ENCODE measurements at places on chromosomes 6 and 20. TPM values are rescaled to one million over a fixed set of nuclear protein-coding genes. Genes with fewer than 3 reads are reported as not detected.

DNA sequence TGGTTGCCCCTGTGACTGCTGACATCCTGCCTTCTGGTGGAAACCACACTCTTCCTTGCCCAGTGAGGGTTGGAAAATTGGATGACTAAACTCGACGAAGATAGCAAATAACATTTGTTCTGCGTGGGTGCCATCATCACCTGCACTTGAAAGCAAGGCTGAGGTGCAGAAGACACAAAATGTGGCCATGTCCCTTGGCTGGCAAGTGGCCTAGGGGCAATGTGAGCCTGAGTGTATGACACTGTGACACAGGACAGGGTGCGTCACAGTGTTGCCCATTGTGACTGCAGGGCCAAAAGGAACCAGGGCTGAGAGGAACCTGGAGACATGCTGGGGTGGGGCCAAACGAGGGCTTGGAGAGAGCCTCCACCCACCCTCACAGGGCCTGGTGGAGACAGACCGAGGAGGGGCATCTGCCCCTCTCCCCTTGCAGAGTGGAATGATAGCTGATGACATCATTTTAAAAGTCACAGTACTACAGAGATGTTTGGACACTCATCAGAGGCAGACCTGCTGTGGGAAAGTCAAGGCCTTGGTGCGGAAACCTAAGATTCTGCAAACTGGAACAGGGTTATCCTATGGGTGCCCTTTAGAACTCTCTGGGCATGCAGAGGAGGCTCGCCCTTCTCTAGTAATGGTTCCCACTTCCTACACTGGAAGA, 12.8 kb upstream of the HLA-F start:
- no peaks in the 10 kb centered on the region for H3K36me3 ChIP-seq
- no peak overlapping the region for H3K4me3 ChIP-seq
- no peak overlapping the region for H3K27ac ChIP-seq
- H3K27me3 ChIP-seq = no peaks in the 10 kb centered on the region

DNA sequence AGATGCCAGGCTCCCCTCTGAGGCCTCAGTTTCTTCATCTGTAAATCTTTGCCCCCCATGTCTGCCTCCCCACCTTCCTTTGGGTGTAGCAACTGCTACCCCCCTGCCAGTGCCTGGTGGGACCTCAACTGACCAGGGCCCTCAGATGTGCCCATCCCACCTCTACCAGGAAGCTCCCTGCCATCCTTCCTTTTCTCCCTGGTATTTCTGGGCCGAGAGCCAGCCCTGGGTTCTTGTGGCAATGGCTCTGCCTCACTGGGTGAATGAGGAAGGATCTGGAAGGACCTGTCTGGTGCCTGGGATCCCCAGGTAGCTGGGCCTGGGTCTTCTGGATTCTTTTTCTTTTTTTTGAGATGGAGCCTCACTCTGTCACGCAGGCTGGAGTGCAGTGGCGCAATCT, 141.1 kb upstream of the RNF24 start:
- H3K4me3 ChIP-seq = no peak overlapping the region
- H3K27me3 ChIP-seq = no peaks in the 10 kb centered on the region
- H3K27ac ChIP-seq = no peak overlapping the region
- H3K4me1 ChIP-seq = no peaks in the 10 kb centered on the region
- H3K36me3 ChIP-seq = no peaks in the 10 kb centered on the region

DNA sequence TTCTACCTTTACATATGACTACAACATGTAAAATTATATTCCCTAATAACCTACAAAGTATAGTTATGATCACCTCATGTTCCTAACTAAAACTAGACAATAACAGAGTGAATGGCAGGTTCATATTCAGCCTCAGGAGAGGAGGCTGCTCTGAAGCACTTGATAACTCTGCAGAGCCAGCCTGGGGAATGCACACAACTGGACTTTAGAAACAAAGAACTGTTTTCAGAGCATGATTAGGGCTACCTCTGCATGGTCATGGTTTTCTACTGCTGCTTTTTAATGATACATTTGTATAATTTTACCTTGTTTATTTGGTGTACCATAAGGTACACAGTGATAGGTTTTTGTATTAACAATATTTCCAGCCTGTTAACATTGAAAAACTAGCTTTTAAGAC, 50.3 kb downstream of the TRPC4AP start:
- no peak overlapping the region for H3K27ac ChIP-seq
- no peaks in the 10 kb centered on the region for H3K27me3 ChIP-seq
- H3K36me3 ChIP-seq = no peaks in the 10 kb centered on the region
- no peak for DNase-seq

- no peaks in the 10 kb centered on the region for H3K27me3 ChIP-seq
- DNase-seq = no peak
- H3K27ac ChIP-seq = no peak overlapping the region
- no peaks in the 10 kb centered on the region for H3K4me1 ChIP-seq
- no peaks in the 10 kb centered on the region for H3K36me3 ChIP-seq
- H3K4me3 ChIP-seq = no peak overlapping the region
Measured at GRCh38 chr20:52429029-52429428, 237.4 kb upstream of the ZFP64 start.

DNA sequence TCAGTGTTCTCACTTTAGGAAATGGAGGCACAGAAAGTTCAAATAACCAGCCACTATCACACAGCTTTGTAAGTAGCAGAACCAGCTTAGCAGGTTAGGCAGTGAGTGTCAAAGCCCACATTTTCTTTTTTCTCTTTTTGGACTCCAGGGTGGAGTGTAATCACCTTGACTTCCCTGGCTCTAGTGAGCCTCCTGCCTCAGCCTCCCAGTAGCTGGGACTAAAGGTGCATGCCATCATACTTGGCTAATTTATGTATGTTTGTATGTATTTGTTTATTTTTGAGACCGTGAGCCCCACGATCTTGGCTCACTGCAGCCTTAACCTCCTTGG, 7.8 kb upstream of the NCOA3 start:
- no peak overlapping the region for H3K4me3 ChIP-seq
- H3K27ac ChIP-seq = peak overlapping the region; percentile 82
- H3K27me3 ChIP-seq = no peaks in the 10 kb centered on the region
- H3K36me3 ChIP-seq = no peaks in the 10 kb centered on the region

GRCh38 chr6:35018746-35019145, 122.4 kb downstream of the TCP11 start:
- no peaks in the 10 kb centered on the region for H3K27me3 ChIP-seq
- no peaks in the 10 kb centered on the region for H3K36me3 ChIP-seq
- H3K4me3 ChIP-seq = peak overlapping the region; percentile 41
- no peak for DNase-seq
- H3K4me1 ChIP-seq = no peaks in the 10 kb centered on the region
- peak overlapping the region; percentile 87 for H3K27ac ChIP-seq

DNA sequence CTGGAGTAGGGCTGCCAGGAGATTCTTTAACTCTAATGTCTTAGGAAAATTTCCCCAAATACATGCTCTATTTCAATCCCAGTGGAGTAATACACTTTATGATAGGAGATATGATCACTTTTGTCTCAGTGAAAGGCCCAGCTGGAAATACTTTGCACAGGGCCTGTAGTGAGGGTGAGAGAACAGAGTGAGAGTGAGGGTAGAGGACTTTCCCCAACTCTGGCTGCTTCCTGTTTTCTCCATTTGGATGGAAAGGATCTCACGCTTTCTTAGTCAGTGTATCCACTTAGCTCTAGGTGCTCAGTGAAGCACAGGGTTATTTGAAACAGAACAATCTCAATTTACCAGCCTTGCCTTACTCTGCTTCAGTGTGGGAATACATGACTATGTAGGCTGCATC, 36.6 kb downstream of the FAM229B start:
- no peaks in the 10 kb centered on the region for H3K4me1 ChIP-seq
- no peak overlapping the region for H3K4me3 ChIP-seq
- no peak for DNase-seq
- no peaks in the 10 kb centered on the region for H3K27me3 ChIP-seq
- H3K27ac ChIP-seq = peak overlapping the region; percentile 6

- no peak overlapping the region for H3K27ac ChIP-seq
- no peaks in the 10 kb centered on the region for H3K4me1 ChIP-seq
- DNase-seq = no peak
- H3K4me3 ChIP-seq = no peak overlapping the region
Measured at GRCh38 chr6:101398716-101399615, 5.5 kb downstream of the GRIK2 start.

DNA sequence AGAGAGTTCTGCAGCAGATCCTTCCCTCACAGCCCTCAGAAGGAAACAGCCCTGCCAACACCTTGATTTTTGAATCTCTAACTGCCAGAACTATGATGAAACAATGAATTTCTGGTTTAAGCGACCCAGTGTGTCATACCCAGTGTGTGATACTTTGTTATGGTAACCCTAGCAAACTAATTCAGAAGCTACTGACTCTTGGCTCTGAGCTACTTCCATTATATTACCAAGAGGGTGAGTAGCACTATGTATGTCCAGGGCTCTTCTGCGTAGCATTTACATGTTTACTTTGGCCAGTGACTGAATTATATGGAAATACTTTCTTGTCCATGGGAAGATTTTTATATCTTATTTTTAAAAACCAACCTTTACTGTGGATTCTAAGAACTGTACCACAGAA, 16.7 kb downstream of the ANKRD66 start:
- H3K36me3 ChIP-seq = no peaks in the 10 kb centered on the region
- no peak for DNase-seq
- H3K27me3 ChIP-seq = no peaks in the 10 kb centered on the region

DNA sequence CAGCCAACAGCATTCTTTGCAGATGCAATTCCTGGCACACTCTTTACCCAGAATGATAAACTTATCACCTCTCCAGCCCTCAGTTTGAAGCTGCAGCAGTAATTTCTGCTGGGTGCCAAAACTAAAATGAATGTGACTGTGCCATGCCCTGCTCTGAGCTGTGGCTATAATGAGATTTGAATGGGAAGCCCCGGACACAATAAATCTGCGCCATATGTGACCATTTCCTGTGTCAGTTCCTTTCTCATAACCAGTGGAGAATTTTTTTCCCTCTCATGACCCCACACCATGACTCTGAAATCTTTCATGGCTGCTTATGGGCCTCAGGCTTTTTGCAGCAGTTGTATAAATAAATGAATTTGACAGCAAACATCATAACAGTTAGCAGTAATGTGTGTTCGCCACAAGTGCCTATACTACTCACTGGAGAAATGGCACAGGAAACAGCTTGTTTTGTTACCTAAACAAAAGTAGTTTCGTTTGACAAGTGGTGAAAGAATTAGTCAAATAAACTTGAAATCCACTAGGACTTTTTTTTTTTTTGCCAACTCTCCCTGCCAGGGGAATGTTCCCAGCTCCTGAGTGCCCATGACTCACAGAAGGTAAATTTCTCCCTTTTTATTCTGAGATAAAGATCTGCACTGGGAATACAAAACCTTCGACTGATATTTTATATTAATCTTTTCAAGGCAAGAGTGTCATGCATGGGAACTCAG, 408.4 kb downstream of the PKHD1 start:
- DNase-seq = no peak
- no peaks in the 10 kb centered on the region for H3K27me3 ChIP-seq
- no peak overlapping the region for H3K27ac ChIP-seq
- no peaks in the 10 kb centered on the region for H3K4me1 ChIP-seq

DNA sequence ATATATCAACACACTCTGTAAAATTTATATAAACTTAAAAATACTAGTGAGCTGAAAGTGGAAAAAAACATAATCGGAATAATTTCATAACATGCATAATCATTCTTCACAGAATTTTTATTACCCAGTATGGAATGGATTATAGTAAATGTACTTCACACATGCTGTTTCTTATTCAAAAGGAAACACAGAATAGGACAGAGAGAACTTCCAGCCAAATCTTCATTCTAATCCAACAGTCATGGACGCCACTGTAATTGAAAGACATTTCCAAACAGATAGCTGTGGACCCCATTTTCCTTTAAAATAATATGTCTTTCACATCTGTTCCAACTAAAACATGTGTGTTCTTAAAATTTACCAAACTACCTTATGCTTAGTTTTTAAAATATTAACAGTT, 126.6 kb upstream of the RUNX2 start:
- H3K4me1 ChIP-seq = no peaks in the 10 kb centered on the region
- H3K27me3 ChIP-seq = no peaks in the 10 kb centered on the region
- no peak overlapping the region for H3K27ac ChIP-seq
- H3K4me3 ChIP-seq = no peak overlapping the region

DNA sequence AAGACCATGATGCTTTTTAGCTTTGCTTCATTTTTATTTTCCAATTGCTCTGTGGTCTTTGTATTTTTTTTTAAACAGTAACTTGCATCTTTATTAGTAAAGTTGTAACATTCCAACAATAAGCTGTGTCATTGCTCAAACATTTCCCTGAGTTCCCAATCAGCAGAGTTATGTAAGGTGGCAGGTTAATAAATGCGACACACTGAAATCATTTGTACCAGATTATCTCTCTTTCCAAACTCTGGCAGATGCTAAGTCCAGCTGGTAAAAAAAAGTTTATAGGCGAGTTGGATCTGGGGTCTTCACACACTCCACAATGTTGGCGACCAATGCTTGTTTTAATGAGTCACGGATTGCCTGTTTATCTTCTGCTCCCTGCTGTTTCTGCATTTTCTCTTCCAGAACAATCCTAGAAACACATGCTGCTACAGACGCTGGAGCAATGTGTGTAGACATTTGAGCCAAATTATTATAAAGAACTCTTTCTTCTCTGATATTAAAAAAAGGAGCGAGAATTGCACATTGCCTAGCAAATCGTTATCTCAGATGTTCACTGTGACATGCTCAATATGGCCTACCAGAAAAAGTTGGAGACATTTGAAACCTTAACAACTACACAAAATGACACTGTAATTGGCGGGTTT, 113.6 kb upstream of the IFNGR1 start:
- no peak overlapping the region for H3K4me3 ChIP-seq
- no peaks in the 10 kb centered on the region for H3K27me3 ChIP-seq
- no peak overlapping the region for H3K27ac ChIP-seq
- H3K4me1 ChIP-seq = no peaks in the 10 kb centered on the region

- peak; percentile 36 for DNase-seq
- peaks cover 4% of the 10 kb centered on the region for H3K4me1 ChIP-seq
- H3K4me3 ChIP-seq = peak overlapping the region; percentile 93
- H3K27ac ChIP-seq = peak overlapping the region; percentile 97
Measured at GRCh38 chr6:26536571-26537159, 1.5 kb upstream of the HMGN4 start.

- DNase-seq = no peak
- no peaks in the 10 kb centered on the region for H3K36me3 ChIP-seq
- no peak overlapping the region for H3K27ac ChIP-seq
- no peak overlapping the region for H3K4me3 ChIP-seq
- H3K4me1 ChIP-seq = no peaks in the 10 kb centered on the region
Measured at GRCh38 chr6:6843777-6844176, 255.3 kb downstream of the LY86 start.

Gene TRAPPC3L
- 0.07 TPM for total RNA-seq

Gene DUSP15
- 1.6 TPM for total RNA-seq

Gene SLC35D3
- total RNA-seq = not detected

Gene AIF1
- total RNA-seq = 8.2 TPM

Gene ZNF391
- total RNA-seq = not detected

Gene SGK2
- not detected for total RNA-seq

Gene PAX1
- not detected for total RNA-seq

Gene MLIP
- not detected for total RNA-seq

Gene FLRT3
- total RNA-seq = 1.8 TPM

Gene STMND1
- not detected for total RNA-seq

Gene TGM3
- not detected for total RNA-seq

Gene CRIP3
- total RNA-seq = 1.5 TPM
